Activated CD8-positive, alpha-beta memory T cell treated with anti-CD3 and anti-CD28 coated beads, Interleukin-2, amount 50 U/mL, for 48 hours (primary cell): ENCODE measurements at places on chromosomes 4 and X.

GRCh38 chrX:15146515-15146914 lies 123.4 kb downstream of the ASB9 start:
- peak; percentile 57 for DNase-seq

DNA sequence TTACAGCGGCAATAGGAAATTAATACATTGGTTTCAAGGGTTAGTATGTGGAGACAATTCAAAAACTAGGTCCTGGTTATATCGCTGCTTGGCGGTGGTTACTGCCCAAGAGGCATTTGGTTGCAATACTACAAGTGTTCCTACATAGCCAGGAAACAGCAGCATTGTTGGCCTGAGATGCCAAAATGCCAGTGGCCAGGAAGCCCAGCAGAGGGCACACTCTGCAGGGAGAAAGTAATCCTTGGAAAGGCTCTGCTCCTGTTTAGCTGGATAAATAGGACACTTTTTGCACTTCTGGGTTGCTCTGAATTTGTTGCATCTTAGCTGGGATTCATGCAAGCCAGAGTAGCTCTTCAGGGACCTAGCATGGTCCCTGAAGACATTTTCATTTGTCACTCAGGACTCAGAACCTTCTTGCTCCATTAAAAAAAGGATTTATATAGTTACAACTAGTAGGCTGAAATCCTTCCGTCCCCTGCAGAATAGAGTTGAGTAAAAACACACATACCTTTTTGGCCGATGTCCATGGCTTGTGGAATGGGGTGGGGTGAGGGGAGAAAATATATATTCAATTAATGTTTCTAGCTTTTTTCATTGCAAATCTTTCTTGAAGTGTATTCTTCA lies 8.1 kb upstream of the GPR119 start:
- DNase-seq = no peak

- DNase-seq = no peak
These were observed 72.0 kb upstream of the MED14 start for GRCh38 chrX:40807384-40807783.

- DNase-seq = no peak
These were observed 1.3 kb upstream of the PCGF3 start for GRCh38 chr4:704198-704891.

- DNase-seq = no peak
These were observed 1003.2 kb downstream of the C4orf33 start for GRCh38 chr4:130099105-130099504.

DNA sequence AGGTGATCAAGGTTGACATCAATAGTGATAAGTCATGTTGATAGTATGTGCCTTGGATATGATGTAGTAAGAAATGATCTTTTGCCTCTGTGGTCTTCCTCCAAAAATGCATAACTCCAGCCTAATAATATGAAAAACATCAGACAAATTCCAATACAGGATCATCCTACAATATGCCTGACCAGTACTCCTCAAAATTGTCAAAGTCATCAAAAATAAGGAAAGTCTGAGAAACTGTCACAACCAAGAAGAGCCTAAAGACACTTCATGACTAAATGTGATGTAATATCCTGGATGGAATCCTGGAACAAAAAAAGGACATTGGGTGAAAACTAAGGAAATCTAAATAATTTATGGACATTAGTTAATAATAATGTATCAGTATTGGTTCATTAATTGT lies 50.3 kb upstream of the LCORL start:
- no peak for DNase-seq

DNA sequence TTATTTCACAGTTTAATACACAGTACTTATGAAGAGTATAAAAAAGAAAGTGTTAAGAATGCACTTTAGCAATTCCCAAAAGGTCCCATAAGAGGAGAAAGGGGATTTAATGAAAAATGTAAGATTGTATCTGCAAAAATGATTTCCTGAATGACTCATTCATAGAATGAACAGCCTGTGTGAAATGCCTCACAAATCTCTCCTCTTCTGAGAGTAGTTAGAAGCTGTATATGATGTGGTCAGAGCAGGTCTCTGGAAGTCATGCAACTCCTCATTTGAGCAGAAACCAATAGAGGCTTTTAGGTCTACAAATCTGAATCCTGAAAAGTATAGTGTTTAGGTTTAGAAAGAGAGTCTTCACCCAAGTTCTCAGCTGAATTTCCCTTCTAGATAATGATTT lies 381.3 kb upstream of the INTU start:
- DNase-seq = no peak

GRCh38 chr4:102299354-102300107 lies 45.8 kb downstream of the SLC39A8 start:
- no peak for DNase-seq

- DNase-seq = peak; percentile 83
These were observed 212.6 kb downstream of the SPOCK3 start for GRCh38 chr4:167021545-167022155.

DNA sequence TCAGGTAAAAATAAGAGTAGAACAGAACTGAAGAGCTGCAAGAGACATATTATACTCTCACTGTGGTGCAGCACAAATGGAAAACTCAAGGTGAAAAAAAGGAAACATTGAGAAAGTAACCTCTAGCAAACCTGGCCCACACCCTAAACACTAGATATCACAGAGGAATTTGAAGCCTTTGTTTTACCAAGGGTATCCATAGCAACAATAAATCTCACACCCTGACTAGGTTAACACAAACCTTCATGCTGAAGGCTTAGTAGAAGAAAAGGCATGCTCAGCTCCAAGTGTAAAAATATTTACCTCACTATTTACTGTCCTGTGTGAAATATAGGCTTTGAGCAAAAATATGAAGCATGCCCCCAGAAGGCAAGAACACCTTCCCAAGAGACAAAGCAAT lies 61.9 kb upstream of the TAB3 start:
- no peak for DNase-seq
